Neural crest cell (in vitro differentiated cells): ENCODE measurements at places on chromosomes 6 and 20.

DNA sequence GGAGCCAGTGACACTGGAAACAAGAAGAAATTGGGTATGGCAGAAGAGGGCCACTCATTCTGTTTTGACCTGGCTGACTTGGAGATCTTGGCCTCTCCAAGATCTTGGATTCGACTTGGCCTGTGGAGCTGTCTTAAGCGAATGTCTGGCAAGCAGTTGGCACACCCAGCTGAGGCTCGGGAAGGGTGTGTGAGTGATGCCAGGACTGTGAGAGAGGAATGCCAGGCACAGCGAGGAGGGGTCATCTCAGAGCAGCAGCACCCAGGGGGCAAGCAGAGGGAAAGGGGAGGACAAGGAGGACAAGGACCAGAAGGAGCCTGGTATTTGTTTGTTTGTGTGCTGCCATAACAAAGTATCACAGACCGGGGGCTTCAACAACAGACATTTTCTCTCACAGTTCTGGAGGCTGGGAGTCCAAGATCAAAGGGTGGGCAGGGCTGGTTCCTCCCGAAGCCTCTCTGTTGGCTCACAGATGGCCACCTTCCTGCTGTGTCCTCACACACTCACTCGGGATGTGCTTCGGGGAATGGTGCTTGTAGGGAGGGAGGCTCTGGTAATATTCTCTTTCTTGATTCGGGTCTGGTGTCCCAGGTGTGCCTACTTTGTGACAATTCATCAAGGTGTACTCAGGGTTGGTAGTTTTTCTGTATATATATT, 33.0 kb downstream of the RPP40 start:
- DNase-seq = no peak

DNA sequence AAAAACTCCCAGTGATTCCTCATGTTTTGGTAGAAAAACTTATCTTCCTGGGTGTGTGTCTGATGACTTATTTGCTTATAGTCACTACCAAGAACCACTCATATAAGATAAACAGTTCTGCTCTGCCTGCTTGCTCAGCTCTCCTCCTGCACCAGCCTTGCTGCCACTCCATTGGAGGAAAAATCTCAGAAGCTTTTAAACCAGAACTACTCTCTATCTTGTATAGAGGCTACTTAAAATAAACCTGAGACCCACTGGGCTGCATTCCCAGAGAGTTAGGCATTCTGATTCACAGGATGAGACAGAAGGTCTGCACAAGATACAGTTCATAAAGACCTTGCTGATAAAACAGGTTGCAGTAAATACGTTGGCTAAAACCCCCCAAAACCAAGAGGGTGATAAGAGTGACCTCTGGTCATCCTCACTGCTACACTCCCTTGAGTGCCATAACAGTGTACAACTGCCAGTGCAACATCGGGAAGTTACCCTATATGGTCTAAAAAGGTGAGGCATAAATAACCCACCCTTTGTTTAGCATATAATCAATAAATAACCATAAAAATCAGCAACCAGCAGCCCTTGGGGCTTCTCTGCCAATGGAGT, 728.3 kb downstream of the EPHA7 start:
- DNase-seq = no peak

GRCh38 chr6:42761287-42762067, 15.6 kb upstream of the TBCC start:
- DNase-seq = no peak

DNA sequence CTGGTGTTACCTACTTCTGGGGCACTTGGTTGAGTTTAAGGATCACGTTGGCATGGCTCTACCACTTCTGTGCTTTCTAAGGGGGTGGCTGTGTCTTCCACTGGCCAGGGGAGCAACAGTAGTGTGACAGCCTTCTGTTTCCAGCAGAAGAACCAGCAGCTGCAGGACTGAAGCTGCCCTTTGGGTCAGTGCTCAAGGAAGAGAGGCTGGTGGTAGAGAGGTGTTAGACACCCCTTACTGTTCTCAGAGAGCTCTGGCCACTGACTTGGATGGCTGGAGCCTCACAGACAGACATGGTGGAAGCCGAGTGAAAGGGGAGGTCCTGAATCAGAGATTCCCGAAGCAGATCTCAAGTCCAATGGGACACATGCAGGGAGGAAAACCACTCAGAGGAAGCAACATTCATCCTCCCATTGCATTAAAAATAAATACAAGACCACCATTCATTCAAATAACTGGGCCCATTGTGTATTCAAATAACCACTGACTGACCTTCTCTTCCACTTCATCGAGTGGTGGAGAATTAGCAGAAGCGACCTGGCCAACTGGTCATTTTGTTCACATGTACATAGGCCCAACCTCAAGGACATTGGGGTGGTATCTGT, 106.7 kb downstream of the MYLK4 start:
- DNase-seq = no peak

- DNase-seq = no peak
These were observed 47.7 kb downstream of the CTNNBL1 start for GRCh38 chr20:37741570-37741969.
